ENCODE measurements at places on chromosomes 5 and 9.

- DNase-seq, result no peak
Measured at GRCh38 chr9:131651160-131651559, 88.7 kb downstream of the RAPGEF1 start.

DNA sequence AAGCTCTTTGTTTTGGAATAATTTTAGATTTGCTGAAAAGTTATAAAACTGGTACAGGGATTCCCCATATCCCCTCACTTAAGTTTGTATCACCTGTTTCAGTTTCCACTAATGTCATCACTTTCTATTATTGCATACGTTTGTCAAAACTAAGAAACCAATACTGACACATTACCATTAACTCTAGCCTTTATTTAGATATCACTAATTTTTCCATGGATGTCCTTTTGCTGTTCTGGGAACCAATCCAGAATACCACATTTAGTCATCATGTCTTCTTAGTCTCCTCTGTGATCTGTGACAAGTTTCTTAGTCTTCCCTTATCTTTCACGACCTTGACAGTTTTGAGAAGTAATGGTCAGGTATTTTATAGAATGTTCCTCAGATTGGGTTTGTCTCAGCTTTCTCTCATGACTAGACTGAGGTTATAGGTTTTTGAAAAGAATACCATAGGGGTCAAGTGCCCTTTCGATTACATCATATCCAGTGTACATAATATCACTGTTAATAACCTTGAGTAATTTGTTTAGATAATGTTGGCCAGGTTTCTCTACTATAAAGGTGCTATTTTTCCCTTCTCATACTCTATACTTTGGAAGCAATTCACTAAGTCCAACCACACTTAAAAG, 51.9 kb upstream of the NMUR2 start:
- DNase-seq, result no peak

GRCh38 chr5:41266377-41266776, 53.0 kb upstream of the C6 start:
- no peak for DNase-seq

GRCh38 chr5:16548115-16548514, 68.7 kb downstream of the RETREG1 start:
- DNase-seq, result no peak

DNA sequence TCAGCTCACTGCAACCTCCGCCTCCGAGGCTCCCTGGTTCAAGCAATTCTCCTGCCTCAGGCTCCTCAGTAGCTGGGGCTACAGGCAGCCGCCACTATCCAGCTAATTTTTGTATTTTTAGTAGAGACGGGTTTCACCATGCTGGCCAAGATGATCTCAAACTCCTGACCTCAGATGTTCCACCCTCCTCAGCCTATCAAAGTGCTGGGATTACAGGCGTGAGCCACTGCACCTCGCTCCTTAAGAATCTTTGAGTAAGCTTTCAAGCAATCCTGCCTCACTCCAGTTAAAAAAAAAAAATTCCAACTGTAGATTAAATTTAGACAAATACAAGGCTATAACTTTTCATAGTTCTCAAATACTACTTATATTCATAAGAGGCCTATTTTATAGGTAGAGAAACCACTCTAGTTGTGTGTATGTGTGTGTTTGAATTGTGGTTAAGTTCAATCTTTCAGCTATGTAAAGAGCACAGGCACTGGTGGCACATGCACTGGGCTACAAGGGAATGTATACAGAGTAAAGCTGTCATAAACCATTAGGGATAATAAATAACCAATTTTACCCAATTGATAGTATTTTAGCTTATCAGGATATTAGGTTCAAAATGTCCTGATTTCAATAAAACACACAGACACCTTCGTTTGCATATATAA, 50.6 kb upstream of the RAPGEF6 start:
- DNase-seq, result no peak

DNA sequence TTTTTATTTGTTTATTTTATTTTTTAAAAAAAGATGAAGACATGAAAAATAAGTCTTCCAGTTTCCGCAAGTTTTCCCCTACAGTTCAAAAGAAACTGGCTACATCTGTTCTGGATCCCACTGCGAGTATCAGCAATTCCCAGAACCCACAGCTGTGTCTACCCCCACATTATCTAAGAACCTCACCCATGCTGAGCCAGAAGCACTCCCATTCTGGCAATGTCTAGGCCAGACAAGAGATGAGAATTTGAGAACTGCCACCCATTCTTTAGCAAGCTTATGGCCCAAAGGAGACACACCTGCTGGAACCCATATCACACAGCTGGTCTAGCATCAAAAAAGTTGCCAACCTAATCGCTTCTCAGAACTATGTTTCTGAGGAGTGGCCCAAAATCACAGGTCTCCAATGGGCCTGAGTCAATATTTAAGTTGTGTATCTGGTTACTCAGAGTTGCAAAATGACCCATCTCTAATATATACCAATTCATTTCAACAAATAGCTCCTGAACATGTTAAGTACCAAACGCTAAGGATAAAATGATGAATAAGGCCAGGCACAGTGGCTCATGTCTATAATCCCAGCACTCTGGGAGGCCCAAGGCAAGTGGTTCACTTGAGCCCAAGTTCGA, 27.1 kb downstream of the MTMR12 start:
- DNase-seq, result no peak

DNA sequence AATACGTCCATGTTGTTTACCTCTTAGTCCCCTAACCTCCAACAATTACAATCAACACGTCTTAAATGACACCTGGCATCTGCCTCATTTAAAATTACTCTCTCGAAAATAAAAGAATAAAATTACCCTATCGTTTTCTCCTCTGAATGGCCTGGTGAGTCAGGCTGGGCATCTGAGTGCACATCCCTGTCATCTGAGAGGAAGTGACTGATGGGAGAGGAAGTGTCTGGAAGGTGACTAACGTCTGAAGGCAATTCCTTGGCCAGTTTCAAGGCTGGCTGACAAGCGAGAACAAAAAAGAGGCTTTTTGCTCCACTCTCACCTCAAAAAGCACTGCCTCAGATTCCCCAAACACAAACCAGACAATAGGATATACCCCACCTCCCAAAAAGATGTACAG, 57.7 kb downstream of the MAPKAP1 start:
- no peak for DNase-seq

GRCh38 chr9:16211946-16212345, 658.5 kb downstream of the BNC2 start:
- no peak for DNase-seq

- DNase-seq, result no peak
Measured at GRCh38 chr9:124513376-124513994, 6.3 kb upstream of the NR5A1 start.

DNA sequence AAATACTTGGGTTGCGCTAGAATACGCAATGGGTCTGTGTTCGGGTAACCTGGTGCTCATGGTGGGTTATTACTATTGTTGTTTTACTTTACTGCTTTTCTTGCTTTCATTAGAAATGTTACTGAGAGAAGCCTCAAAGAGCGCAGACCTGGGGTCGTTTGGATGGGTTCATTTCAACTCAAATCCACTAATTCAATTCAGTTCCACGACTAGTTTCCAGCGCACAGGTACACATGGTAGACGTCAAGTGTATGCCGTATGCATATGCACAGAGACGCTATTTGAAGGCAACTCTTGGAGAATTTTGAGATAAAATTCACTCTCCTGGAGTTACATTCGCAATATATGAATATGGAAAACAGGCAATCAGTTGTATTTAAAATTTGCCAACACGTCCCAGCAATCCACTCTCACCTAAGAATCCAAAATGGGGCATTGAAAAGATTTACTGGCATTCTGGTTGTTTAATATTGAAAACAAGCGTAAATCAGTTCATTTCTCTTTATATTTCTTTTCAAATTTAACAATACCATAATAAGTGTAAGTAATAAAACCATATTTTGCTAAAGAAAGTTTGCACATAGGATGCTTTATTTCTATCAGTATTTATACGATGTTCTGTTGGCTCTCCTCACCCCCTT, 4.4 kb upstream of the PAX5 start:
- no peak for DNase-seq

DNA sequence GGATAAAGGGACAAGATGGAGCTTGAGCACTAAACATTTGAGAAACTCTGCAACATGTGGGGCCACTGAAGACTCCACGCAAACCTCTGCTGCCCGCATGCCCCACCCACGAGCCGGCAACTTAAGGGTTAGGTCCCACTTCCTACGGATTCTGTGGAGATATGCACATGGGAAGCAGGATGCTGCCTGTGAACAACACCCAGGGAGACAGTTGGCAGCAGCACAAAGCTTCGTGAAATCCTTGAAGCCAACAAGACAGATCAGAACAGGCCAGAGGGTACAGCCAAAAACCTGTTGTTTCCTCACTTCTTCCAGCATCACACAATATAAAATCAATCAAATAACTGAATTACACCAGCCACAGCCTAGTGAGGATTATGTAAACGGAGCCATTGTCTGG, 270.4 kb downstream of the ENC1 start:
- DNase-seq, result no peak

- no peak for DNase-seq
Measured at GRCh38 chr5:108753331-108753730, 5.6 kb downstream of the FER start.

DNA sequence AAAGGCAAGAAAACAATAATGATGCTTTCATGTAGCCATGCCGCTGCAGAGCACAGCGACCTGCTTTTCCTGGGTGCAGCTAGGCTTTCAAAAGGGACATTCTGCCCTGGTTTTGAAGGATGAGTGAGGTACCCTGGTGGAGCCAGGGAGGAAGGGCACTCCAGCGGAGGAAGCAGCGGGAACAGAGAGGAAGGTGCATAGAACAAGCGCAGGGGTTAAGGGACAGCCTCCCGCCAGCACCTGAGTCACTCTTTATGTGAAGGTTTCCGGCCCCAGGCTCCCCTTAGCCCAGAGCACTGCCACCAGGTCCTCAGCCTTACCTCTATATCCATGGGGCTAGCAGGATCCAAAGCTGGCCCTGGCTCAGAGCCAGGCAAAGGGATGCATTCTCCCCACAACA, 221.1 kb downstream of the CDK5RAP2 start:
- DNase-seq, result no peak

- DNase-seq, result no peak
Measured at GRCh38 chr5:139749242-139749641, 46.4 kb upstream of the PSD2 start.

DNA sequence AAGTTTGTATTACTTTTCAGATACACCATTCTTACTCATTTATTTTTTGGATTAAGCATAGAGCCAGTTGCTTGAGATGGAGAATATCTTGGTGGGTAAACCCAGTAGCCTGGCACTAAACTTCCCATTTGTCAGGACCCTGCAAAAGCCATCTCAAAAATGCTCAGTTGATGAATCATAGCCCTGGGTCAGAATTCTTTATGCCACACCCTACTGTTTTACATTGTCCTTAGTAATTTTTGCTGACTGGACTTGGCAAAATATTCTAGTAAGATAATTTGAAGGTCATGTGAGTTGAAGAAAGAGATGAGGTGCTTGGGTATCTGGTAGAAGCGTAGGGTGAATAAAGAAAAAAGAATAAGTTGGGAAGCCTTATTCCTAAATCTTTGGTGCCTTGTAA, 50.7 kb downstream of the C7 start:
- DNase-seq, result no peak

All from activated effector memory CD4-positive, alpha-beta T cell treated with Interleukin-2 at 50 U/mL for 16 hours (primary cell).